Temporal lobe (tissue), 4 donors: ENCODE measurements at places on chromosomes 12 and 14. TPM values are rescaled to one million over a fixed set of nuclear protein-coding genes. Genes with fewer than 3 reads are reported as not detected.

ADCY6 gene
- total RNA-seq, result 28.8 TPM

RPL41 gene
- total RNA-seq, result 1,459 TPM

TM7SF3 gene
- total RNA-seq, result 55.3 TPM

SLC6A15 gene
- total RNA-seq, result 56.8 TPM
